ENCODE measurements at places on chromosomes 3 and 15.

GRCh38 chr3:134751831-134752230 lies 43.2 kb upstream of the EPHB1 start:
- DNase-seq: no peak

- DNase-seq: peak; percentile 53
These were observed 2.9 kb downstream of the TRA2B start for GRCh38 chr3:185934767-185935464.

DNA sequence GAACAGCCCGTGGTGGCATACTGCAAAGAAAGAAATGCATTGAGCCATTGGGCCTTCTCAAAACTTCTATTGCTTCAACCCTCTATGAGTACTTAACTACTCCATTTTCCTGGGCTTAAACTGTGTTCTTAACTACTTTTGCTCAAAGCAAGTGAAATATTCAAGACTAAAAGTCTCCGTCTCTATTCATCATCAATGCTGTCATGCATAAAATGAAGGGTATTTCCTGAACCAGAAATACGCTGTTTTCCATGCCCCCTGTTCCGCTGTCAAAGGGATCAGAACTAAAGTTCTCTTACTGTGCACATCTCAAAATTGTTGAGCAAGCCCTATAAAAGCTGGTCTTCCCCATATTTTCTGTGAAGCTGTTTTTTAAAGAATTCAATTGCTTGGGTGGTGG lies 20.3 kb downstream of the SIAH2 start:
- DNase-seq: no peak

GRCh38 chr3:187985647-187986046 lies 168.3 kb upstream of the LPP start:
- peak; percentile 46 for DNase-seq

DNA sequence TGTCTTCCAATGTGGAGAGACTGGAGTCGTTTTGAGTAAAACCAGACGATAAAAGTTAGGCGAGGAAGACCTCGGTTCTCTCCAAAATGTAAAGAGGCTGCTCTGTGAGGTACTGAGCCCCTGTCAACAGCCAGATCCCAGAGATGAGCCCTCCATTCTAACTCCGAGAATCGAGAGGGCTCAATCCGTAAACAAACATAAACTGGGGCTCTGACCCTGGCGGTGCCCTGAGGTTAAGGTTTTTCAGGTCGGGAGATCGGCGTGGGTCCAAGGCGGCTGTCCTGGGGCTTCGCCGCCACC lies 417 bp downstream of the TBCCD1 start:
- no peak for DNase-seq

DNA sequence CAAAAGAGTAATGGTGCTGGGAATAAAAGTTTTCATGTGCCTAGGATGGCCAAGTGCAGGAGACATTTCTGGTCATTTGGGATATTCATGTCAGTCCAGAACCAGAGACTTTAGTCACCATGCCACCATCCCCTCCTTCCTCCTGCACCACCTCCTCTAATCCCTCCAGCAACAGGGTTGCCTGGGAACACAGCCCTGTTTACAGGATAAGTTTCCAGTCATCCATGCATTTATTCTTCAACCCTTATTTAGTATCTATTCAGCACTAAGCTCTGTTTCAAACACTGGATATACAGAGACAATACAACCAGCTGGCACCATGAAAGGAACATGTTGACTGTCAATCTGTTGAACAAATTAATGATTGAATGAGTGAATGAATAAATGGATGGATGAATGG lies 211.7 kb downstream of the CLSTN2 start:
- DNase-seq: no peak

DNA sequence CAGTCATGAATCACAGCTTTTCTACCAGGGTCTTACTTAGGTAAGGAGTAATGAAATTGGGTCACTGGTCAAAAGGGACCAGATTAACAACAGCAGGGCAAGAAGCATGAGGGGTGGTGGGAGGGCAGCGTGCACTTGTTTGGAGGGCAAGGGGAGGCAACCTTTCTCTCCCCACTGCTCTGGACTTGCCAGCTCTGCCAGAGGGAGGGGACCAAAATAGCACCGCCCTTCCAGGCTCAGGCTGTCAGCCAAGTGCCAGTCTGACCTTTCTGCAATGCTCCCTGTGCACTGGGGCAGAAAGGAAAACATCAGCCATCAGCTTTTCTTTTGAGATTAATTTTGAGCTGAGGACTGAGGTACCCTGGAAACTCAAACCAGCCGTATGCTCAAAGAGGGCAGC lies 4.5 kb upstream of the ULK3 start:
- DNase-seq: no peak
